Lower leg skin (tissue), 4 donors: ENCODE measurements at places on chromosomes 2 and 18.

DNA sequence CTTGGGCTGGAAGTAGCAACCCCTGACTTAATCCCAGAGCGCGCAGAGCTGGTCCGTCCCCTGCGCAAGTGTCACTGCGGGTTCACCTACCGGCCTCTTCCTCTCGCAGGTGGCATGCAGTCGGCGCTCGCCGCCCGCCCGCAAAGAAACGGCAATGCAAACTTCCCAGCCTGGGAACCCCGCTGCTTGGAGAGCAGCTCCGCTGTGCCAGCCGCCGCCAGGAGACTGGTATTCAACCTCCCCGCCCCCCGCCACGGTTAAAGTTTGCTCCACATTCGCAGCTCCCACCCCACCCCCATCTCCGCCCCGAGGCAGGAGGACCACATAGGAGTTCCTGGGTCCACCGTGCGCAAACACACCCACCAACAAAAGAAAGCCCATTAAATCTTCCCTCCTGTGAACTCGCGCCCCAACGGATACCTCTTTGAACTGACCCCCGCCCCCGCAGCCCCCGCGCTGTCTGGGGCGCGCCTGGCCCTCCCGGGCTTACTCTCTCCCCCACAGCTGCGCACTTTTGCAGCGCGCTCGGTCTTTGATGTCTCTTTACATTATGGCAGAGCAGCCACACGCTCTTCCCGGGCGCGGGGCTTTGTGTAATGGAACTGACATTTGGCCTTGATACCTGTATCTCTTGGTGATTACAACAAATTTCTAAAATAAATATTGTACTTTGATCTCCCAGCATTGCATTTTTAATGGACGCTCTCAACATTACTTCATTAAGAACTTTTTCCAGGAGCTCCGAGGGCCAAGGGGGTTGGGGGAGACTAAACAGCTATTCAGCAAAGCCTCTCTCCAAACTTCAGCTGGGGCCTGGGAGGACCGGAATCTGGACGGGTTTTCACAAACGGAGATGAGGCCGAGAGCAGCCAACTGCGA is 3.1 kb upstream of the SP5 start:
- no peak for DNase-seq

- DNase-seq, result no peak
Measured at GRCh38 chr18:62088156-62088555, 98.7 kb downstream of the PIGN start.

DNA sequence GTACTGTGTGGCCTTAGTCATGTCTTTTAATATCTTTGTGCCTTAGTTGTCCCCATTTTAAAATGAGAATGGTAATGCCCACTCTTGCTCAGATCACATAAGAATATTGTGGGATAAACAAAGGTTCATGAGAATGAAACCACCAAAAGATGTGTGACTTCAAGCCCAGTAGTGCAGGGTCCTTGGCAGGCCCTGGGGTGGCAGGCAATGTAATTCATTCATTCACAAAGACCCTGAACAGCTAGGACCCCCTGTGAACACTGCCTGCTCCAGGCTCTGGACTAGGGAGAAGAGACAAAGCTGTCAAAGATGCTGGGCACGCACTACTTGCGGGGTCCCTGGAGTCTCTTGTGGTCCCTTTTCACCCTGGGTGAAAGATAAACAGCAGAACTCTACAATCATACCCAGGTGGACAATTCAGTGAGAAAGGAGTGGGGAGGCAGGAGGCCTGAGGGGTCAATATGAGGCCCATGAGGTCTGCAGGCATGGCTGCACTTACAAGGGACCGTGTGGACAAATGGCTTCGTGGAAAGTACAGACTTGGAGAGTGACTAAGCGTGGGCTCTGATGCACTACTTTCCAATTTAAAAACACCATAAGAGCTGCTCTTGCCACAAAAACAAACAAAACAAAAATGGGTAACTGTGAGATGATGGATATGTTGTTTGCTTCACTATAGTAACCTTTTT is 136.1 kb downstream of the SMAD7 start:
- DNase-seq, result peak; percentile 56

DNA sequence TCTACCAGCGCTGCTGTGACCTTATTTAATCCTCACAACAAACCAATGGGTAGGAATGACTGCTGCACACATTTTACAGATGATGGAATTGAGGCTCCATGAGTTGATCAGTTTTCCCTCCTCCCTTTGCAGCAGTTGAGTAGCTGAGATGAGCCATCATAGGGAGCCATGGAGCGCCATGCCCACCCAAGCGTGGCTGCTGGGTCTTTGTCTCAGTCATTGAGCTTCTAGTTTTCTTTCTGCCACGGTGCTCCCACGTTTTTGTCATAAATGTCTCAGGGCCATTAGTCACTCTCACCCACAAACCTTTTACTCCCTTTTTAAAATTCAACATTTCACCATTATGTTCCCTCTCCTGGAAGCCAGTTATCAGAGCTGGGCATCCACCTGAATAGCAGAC is 45.8 kb downstream of the TMEM17 start:
- no peak for DNase-seq

- no peak for DNase-seq
Measured at GRCh38 chr2:194700726-194701125, 956.3 kb upstream of the SLC39A10 start.

- DNase-seq, result no peak
Measured at GRCh38 chr2:12718711-12719399, 2.1 kb downstream of the TRIB2 start.

DNA sequence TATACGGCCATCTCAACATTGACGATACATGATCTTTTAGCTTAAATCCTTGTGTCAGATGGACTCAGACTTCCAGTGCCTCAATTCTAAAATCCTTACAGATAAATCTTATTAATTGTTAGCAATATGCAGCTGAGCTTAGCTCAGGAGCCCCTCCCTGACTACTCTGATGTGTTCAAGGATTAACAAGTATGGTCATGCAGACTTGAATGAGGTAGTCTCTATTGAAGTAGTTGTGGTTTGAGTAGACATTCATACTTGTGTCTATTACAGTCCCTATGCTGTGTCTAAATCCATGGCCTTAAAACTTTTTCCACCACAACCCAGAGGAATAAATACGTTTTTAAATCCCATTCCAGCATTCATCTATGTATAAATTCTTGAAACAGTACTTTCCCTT is 119.5 kb downstream of the NUP35 start:
- DNase-seq, result no peak

DNA sequence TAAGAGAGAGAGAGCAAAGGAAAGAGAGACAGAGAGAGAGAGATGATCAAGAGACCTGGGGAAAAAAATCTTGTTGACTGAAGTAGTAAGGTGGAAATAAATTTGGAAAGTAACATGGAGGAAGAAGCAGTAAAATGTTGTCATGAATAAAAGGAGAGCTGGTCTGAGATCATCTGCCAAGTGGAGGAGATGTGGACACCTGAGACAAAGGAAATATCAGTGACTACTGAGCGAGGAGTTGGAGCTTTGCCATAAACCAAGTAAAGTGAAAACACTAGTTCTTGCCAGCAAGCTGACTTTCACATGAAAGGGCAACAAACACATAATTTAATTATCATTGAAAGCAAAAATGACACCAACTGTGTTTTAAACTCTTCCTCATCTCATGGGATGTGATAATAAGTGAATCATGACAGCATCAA is 49.0 kb upstream of the DSG1 start:
- DNase-seq, result no peak

DNA sequence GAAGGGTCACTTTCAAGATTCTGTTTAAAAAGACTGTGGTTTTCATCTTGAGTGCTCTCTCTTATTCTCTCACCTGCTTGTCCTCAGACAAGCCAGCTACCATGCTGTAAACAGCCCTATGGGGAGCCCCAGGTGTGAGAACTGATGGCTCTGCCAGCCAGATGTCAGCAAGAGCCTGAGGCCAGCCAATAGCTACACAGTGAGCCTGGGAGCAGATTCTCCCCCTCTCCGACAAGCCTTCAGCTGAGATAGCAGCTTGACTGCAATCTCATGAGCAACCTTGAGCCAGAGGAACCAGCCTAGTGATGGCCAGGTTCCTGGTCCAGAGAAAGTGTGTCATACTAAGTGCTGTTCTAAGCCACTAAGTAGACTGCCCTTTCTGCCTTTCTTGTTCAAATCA is 272.1 kb downstream of the NAPG start:
- no peak for DNase-seq

DNA sequence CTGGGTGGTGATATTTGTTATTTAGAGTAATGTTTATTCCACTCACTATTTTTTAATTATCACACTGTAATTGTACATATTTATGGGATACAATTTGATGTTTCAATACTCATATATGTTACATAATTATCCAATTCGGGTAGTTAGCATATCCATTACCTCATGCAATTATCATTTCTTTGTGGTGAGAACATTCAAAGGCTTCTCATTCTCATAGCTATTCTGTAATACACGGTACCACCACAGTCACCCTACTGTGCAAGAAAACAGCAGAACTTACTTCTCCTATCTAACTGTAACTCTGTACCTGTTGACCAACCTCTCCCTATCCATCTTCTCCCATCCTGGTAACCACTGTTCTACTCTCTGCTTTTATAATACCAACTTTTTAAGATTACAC is 4.6 kb downstream of the TBC1D8 start:
- DNase-seq, result no peak

GRCh38 chr18:66344227-66344626 is 259.7 kb downstream of the CDH19 start:
- DNase-seq, result no peak

- DNase-seq, result no peak
Measured at GRCh38 chr2:29398384-29399237, 283.4 kb downstream of the CLIP4 start.

DNA sequence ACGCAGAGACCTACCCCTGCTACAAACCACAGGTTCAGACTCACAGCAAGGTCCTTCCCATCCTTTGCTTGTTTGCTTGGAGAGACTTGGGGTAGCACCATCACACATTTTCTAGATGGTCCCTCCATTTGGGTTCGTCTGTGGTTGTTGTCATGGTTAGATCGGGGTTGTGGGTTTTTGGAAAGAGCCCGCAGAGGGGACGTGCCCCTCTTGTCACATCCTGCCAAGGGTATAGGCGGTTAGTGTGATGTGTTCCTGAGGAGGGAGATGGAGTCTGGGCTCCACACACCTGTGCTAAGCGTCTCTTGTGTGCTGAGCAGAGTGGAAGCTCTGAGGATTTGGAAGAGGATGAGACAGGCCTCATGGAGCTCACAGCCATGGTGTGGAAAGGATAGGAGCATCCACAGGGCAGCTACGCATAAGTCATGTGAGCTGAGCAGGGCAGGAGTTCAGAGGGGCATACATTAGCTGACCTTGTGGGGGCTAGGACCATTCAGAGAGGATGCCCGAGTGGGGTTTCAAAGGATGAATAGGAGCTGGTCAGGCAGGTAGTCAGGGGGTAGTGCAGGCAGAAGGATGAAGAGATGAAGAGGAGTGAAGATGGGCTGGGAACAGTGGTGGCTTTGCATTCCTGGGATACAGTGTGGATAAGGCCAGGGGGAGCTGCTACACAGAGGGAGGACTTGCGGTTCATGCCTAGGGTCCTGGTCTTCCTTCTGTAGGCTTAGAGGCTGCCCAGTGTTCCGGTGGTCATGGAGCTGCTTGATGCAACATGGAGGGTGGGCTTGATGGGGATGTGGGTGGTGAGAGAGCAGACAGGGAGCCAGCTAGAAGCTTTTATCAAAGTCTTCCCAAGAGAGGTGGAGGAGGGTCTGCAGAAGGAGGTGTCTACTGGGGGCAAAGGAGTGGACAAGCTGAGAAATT is 62.9 kb downstream of the ACKR3 start:
- DNase-seq, result peak; percentile 48

DNA sequence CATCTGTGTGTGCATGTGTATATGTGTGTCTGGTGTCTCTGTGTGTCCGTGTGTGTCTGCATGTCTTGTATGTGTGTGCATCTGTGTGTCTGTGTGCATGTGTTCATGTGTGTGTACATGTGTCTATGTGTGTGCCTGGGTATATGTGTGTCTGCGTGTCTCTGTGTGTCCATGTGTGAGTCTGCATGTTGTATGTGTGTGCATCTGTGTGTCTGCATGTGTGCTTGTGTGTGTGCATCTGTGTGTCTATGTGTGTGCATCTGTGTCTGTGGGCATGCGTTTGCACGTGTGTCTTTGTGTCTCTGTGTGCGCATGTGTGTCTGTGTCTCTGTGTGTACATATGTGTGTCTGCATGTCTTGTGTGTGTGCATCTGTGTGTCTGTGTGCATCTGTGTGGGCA is 207.7 kb downstream of the TNS1 start:
- DNase-seq, result no peak

- DNase-seq, result no peak
Measured at GRCh38 chr2:38467768-38468455, 90.8 kb upstream of the ATL2 start.

GRCh38 chr2:178394859-178395258 is 56.1 kb downstream of the PRKRA start:
- DNase-seq, result no peak

DNA sequence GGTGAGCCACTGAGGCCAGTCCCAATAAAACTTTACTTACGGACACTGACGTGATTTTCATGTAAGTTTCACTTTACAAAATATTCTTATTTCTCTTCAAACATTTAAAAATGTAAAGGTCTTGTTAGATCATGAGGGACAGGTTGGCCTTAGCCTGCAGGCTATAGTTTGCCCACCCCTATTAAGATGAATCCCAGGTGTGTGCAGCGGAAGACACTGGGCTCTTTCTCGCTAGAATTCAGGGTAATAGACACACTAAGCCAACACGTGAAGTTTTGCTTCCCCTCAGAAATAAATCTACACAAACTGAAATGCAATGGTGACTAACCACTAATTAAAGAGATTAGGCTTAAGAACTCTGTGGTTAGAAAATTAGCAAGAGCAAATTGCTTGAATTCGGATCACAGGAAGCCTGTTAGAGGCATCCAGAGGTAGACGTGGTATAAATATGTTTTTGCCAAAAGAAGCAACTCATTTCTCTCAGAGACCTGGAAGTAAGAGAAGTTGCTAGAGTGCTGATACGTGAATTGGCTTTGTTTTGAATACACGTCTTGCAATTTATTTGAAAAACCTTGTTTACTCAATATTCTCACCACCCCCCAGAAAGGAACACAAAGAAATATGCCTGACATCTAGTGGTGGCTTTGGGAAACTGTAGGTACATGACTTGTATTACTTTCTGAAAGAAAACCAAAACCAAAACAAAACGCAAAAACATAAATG is 151.6 kb downstream of the DTNB start:
- no peak for DNase-seq

DNA sequence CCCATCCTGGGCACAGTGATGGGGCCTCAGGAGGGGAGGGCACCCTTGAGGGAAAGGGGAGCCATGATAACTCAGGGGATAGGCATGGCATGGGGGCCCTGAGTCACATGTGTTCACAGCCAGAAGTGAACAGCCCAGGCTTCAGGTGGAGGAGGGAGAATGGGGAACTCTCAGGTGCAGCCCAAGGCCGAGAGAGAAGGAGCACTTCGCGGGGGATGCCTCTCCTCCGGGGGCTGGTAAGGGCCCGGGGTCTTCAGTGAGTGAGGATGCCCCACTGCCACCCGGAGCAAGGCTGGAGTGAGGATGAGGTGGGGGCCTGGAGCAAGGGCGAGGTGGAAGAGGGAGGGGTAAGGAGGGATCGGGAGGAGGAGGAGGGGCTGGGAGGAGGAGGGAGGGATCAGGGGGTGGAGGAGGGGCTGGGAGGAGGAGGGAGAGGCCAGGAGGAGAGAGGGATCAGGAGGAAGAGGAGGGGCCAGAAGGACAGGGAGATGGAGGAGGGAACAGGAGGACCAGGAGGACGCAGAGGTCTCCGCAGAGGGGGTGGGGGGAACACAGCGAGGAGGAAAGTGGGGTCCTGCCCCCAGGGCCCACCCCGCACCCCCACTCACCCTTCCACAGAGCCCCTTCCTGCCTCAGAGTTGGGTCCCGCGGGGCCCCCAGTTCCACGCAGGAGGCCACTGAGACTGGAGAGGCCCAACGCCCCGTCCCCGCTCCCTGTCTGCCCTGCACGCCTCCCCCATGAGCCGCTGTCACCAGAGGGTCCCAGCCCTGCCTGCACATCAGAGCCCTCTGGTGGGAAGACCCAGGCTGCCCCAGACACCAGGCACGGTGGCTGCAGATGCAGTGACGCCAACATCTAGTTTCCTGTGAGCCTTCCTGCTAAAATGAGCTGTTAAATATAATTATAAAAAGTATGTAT is 42.8 kb downstream of the RAMP1 start:
- no peak for DNase-seq
